ENCODE measurements at places on chromosomes 2 and 18.

DNA sequence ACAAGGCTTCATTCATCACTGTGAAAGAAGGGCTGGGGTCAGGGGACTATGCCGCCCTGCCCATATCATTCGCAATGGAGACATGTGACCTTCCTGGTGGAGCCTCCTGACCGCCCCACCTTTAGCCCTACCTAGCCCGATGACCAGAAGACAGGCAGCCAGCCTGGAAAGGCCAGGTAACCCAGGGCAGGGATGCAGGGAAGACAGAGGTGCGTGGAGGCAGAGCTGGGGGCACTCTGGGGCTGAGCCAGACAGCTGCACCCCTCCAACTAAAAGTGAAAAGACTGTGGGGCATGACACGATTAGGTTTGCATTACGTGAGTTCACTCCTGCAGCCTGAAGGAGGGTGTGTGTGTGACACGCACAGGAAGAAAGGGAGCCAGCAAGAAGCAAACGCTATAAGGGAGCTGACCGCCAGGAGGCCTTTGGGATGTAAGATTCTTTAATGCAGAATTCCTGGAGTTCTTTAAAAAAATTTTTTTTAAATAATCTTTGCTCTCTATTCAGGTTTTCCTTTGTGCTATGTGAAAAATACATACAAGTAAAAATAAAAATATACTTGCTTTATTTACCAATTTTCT, 3.7 kb upstream of the HES6 start:
- DNase-seq: no peak

- no peak for DNase-seq
These were observed 73.3 kb downstream of the FMNL2 start for GRCh38 chr2:152408254-152408653.

GRCh38 chr2:27803046-27803445, 31.5 kb downstream of the MRPL33 start:
- DNase-seq: peak; percentile 89

- no peak for DNase-seq
These were observed 116.8 kb upstream of the ALPP start for GRCh38 chr2:232261776-232262175.

DNA sequence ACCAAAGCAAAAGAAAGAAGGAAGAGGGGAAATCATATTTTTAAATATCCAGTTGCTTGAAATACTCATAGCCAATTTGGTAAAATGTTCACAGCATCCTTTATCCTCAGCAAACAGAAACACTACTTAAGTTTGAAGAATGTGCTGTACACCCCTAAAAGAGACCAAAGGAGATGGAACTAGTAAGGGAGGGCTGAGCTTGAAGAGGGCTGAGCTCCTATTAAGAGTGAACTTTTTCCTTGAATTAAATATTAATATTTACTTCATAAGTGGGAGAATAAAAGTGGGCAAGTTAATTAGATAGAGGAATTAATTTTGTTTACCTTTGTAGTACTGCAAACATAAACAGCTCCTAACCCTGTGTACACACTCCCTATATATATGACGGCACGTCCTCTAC, 7.0 kb downstream of the EVX2 start:
- DNase-seq: no peak

GRCh38 chr18:27461957-27462356, 276.8 kb upstream of the CHST9 start:
- no peak for DNase-seq

- peak; percentile 14 for DNase-seq
These were observed 773 bp downstream of the MBP start for GRCh38 chr18:77131652-77132368.

DNA sequence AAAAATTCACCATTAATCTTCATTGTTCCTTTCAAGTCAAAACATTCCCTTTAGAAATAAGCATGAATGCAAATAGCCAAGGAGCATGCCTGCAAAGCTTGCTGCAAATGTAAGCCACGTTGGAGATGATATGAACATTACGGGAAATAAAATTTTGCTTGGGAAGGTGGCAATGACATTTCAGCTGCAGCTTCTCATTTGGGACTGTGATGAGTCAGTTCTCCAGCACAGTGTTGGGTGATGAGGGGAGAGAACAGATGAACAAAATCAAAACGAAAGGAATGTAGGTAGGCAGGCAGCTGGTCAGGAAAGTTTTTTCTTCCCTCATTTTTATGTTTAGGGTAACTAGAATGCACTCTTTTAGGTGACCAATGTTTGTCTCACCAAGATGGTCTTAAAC, 65.3 kb upstream of the CHRNA1 start:
- no peak for DNase-seq

DNA sequence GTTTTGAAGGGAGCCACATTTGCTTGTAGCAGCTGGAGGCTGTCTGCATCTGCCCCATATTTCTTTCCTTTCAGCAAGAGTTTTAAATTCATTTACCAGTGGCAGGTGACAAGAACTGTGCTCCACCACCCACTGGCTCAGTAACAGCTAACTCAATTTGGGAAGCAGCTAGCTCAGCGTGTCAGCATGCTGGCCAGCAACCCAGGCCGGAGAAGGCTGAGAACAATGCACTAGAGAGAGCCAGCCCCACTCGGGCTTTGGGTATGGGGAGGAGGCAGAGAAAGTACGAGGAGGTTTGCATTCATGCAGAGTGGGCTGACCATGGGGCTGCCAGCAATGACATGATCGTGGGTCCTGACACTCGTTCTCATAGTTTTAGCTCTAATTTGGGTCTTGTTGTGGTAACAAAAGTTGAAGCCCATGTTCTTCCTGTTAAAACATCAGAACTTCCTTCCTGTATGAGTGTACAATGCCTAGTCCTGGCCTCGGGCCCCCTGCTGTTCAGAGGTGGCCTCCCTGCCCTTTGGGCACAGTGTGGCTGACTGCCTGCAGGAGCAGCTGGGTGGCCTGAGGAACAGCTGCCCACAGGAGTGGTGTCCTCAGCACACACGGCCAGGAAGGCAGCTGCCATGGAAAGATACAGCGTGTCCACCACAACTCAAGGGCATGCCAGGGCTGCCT, 23.0 kb downstream of the CDC42EP3 start:
- no peak for DNase-seq

DNA sequence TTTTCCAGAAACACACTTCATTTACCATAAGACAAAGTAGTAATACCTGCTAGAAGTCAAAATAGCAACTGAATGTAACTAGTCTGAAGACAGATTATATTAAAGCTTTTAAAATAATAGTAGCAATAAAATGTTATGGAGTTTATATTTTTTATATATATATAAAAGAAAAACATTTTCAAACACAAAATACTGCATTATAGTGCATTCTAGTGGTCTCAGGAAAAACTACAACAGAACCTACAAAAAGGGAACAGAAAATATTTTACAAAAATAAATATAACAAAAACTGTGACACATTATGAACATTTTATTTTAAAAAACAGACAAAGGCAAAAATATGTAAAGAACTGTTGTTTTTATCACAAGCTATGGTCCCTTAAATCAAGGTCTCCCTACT, 48.0 kb downstream of the STRN start:
- no peak for DNase-seq

- peak; percentile 24 for DNase-seq
These were observed 36.4 kb downstream of the COL5A2 start for GRCh38 chr2:189142893-189143759.

DNA sequence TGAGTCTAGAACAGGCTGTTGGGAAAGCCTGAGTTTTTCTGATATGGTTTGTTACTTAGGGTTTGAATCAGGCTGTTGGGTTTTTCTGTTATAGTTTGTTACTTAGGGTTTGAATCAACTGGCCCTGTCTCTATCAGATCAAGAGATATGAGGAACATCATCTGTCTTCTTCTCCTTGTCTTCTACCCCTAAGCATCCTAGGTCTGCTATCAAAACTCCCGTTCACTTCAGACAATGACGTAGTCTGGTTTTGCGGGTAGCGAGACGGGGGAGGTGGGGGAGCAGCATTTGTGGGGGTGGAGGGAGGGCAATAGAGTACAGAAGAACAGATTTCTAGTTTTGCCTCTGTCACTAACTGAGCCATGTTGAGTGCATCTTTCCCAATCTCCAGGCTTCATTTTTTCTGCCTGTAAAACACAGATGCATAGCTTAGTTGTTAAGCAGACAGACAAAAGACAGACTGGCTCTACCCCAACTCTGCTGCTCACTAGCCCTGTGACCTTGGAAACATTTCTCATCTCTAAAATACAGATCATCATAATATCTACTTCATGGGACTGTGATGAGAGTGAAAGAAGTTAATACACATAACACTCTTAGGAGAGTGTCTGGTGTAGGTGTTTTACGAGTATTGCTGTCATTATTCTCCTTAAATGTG, 9.1 kb downstream of the TNP1 start:
- no peak for DNase-seq

All from NCI-H226 (cell line).